SW480 (cell line): ENCODE measurements at places on chromosomes 12 and 14.

DNA sequence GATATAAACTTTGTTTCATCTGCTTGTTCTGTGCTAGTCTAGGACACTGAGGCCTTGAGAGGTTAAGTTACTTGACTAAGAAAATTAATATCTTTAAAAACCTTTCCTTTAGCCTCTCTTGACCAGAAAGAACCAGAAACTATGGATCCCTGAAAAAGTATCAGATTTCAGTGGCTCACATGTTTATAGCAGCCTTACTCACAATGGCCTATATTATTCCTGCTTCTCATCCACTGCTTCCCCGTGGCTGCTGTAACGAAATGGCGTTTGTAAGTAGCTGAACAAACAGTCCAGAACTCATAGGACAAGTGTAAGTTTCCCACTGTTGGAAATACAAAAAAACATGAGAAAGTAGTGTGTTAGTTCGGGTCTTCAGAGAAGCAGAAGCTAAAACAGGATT, 3.2 kb upstream of the PYGL start:
- peak; percentile 5 for DNase-seq

DNA sequence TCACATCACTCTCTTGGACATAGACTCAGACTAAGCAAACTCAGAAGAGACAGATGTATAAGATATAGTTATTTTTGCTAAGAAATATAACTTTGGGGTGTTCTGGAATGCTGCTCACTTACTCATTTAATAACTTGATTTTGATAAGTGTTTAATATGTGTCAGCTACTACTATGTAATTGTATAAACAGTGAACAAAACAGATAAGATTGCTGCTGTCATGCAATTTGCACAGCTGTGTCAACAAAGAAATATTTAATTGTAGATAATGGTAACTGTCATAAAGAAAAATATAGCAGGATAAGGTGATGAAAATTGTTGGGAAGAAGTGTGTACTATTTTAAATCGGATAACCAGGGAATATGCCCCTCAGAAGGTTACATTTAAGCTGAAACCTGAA, 84.1 kb upstream of the ZDHHC17 start:
- no peak for DNase-seq

- no peak for DNase-seq
These were observed 126.3 kb upstream of the FGD4 start for GRCh38 chr12:32273063-32273522.

DNA sequence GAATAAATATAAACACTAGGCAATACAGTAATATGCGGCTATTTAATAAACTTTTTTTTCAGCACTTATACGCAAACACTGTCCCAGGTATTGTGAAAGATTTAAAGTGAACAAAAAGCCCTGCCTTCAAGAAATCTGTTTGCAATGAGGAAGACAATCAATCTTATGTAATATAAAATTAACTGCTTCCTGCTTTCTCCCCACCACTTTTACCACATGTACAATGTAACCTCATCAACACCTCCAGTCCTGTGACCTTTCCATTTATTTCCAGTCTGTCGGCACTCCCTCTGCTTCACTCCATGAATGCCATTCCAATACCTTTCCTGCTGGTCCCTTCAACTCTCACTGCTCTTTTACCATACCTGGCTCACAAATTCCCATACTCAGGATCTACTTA, 10.5 kb downstream of the SNX6 start:
- DNase-seq: no peak

GRCh38 chr12:10131111-10131690, 1.2 kb upstream of the CLEC7A start:
- no peak for DNase-seq

- DNase-seq: no peak
These were observed 65.3 kb downstream of the SUSD6 start for GRCh38 chr14:69676723-69677122.

GRCh38 chr14:90665321-90666000, 150.8 kb downstream of the TTC7B start:
- no peak for DNase-seq

DNA sequence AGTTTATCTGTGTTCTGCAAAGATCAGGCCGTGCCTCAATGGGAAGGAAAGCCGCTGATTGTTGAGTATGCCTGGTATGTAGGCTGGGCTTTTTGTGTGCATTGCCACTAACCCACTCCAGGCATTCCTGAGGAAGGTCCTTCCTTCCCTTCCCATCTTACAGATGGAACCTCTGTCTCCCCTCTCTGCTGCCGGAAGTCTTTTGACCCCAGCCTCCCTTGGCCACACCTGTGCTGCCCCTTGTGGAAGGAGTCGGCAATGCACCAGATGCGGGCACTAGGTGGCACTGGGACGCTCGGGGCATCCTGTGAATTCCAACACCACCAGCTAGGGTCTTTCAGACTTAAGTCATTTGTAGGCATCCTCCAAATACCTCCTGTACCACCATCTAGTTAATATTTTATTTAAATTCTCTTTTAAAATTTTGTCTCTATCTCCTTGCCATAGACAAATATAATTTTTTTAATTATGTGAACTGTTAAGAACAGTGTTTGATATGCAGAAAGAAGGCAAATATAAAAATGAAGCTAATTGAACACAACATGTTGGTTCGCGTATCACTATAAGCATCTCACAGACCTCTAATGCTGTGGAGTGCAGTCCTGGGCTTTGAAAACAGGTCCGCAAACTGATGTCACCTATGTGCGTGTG, 99.6 kb downstream of the RIN3 start:
- no peak for DNase-seq

DNA sequence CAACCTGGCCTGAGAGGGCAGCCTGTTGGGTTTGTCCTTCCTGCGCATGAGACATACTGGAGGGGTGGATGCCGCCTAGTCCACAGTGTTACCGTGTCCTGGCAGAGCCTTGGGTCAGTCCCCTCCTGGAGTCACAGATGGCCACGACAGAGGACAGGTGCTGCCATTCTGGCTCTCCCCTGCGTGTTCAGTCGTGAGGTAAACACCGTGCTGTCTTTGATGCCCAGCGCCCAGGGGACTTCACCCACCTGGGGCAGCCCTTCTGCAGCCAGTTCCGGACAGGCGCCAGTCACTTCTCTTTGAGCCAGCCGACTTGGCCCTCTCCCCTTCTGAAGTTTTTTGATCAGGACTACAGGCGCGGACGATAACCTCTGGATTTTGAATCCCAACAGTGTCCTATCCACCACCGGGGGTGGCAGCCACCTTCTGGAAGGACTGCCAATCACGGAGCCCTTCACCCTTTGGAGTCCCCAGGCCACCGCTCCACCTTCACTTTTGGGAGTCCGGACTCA, 933.0 kb downstream of the DIO2 start:
- peak; percentile 20 for DNase-seq

GRCh38 chr14:20668969-20669368, 15.4 kb upstream of the RNASE4 start:
- no peak for DNase-seq

GRCh38 chr14:96060186-96060933, 21.2 kb downstream of the C14orf132 start:
- DNase-seq: no peak

GRCh38 chr12:96046543-96047228, 11.3 kb upstream of the LTA4H start:
- DNase-seq: no peak

DNA sequence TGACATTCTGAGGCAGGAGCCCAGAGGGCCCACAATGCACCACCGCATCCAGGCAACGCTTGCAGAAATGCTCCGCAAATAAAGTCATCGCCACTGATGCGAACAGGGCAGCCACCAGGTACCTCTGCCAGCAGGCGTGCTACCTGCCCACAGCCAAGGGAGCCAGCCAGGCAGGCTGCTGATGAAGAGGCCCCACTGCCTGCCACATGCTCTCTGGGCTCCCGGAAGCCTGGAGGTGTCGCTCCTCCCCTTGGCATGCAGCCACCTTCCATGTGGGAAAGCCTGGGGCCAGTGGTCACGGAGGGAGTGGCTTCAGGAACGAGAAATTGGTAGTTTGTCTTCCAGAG, 14.7 kb downstream of the GPR132 start:
- peak; percentile 92 for DNase-seq

- DNase-seq: no peak
These were observed 2.4 kb upstream of the CISTR start for GRCh38 chr12:53754188-53754585.

DNA sequence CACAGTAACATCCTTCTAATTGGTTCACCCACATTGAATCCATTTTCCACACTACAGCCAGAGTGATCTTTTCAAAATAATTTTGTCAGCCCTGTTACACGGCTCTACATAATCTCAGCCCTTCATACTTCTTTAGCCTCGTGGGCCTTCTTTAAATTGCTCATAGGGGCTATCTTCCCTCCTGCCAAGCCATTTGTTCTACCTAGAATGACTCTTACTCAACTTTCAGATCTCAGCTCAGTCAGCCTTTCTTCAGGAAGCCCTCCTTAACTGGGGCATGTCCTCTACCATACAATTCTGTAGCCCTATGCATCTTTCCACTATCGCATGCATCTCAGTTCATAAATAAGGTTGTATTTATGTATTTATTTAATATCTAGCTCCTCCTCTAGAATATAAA, 39.7 kb downstream of the CEP128 start:
- DNase-seq: no peak

DNA sequence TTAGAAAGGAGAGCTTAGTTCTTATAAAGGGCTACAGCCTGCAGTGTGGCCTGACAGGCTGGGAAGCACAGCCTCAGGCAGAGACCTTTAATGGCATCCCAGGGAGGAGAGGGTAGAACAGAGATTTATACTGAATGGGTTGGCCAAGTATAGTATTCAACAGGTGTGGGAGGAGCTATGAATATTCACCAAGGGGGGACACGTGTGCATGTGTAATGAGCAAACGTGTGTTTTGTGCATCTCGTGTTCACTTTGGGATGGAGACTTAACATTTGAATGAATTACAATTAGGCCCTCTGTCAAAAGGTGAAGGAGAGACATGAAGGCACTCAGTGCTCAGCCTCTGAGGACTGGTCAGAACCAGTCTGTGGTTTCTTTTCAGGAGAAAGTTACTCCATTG, 5.2 kb downstream of the TDP1 start:
- no peak for DNase-seq

DNA sequence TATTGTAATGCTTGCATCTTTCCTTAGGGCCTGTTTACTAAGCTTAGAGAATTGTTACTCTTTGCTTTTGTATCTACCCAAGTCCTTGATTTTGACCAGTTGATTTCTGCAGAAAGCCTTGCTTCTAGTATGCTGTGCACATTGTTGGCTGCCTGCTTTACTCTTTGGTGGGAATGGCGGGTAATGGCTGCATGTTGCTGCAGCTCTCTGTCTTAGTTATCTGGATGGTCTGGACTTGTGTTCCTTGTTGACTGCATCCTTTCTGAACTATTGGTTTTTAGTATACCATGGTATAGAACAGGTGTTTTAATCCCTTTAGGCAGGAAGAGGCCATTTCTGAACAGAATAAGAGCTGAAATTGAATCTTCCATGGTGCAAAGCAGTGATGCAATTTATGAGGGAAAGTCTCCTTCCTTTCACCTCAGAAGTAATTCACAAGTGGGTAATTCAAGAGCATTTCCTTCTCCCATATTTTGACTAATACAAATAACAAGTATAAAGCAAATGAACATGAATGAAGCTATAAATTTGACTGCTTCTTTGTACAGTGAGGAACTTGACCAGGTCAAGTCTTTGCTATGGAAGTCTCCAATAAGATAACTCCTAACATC, 466.4 kb downstream of the NPAS3 start:
- DNase-seq: no peak

DNA sequence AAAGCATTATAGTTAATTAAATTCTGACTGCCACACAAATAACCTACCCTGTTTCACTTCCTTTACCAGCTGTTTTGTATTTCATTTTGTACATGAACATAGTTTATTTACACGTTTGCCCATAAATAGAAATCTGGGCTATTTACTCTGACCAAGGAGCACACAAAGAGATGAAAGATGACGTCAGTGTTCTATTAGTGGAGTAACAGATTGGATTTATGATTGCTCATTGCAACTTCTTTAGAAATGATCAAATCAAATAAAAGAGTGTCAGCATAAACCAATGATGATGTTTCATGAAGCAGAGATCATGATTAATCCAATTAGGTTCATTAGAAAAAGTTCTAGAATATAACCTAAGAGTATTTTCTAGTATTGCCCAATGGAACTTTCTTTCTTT, 12.0 kb upstream of the RTL1 start:
- DNase-seq: no peak

- no peak for DNase-seq
These were observed 90.4 kb downstream of the ARMH4 start for GRCh38 chr14:58061581-58061980.

DNA sequence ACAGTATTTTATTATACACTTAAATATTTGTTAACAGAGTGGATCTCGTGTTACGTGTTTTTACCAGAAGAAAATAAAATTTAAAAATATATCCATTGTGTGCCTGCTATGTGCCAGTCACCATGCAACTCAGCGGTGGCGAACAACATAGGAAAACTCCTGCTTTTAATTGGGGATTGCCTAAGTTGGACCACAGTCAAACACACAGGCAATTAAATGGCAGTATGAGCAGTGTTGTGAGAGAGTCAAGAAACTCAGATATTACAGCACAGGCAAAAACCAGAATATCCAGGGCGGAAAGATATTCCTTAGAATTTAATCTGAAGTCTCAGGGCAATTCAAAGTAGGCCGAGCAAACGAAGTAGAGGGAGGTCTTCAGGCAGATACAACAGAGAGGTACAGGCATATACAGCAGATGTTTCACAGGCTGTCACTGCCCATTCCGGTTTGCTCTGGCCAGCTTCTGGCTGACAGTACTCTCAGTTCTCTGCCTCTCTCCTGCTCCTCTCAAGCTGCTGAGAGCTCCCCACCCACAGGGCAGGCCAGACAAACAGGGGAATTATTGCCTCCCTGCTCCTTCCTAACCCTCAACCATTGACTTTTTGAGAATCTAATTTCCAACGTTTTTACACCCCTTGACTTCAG, 540.2 kb upstream of the TMEM132C start:
- DNase-seq: no peak

DNA sequence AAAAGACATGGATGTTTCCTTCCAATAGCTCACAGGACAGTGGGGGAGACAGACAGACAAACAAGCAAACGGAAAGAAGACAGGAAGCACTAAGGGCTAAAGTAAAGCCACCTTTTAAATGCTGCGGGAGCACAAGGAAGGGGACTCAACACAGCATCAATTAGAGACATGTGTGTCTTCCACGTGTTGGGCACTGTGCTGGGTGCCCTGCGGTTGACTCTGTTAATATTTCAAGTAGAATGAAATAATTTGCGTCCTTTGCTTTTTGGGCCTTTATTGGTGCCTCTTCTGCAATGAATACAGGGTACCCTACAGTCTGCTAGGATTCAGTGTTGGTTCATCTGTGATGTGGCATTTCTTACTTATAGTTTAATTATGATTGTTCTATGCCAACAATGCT, 90.9 kb upstream of the CPM start:
- DNase-seq: no peak

GRCh38 chr12:121800694-121801594, 2.9 kb upstream of the SETD1B start:
- peak; percentile 66 for DNase-seq

DNA sequence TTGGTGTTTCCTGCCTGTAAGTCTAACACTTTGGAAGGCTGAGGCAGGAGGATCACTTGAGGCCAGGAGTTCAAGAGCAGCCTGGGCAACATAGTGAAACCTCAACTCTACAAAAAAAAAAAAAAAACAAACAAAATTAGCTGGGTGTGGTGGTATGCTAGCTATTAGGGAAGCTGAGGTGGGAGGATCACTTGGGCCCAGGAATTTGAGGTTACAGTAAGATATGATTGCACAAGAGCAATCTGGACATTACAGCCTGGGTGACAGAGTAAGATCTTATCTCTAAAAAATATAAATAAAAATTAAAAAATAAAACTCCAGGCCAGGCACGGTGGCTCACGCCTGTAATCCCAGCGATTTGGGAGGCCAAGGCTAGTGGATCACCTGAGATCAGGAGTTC, 39.8 kb upstream of the CMKLR1 start:
- DNase-seq: peak; percentile 18
